Renal pelvis (tissue), 12 donors: ENCODE measurements at places on chromosomes 7 and 10.

DNA sequence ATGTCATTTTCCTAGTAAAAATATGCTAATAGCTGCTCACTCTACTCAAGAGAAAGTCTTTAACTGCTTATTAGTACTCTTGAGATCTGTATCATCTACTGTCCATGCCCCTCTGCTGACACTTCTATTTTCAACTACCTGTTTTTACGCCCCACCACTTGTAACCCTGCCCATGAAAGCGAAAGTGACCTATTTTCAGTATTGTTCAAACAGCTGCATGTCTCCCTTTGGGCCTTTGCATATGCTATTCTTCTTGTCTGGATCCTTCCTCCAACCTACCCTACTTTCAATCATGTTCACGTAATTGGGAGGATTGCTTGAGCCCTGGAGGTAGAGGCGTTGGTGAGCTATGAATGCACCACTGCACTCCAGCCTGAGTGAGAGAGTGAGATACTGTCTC, 1481.3 kb downstream of the GATA3 start:
- no peak for DNase-seq

DNA sequence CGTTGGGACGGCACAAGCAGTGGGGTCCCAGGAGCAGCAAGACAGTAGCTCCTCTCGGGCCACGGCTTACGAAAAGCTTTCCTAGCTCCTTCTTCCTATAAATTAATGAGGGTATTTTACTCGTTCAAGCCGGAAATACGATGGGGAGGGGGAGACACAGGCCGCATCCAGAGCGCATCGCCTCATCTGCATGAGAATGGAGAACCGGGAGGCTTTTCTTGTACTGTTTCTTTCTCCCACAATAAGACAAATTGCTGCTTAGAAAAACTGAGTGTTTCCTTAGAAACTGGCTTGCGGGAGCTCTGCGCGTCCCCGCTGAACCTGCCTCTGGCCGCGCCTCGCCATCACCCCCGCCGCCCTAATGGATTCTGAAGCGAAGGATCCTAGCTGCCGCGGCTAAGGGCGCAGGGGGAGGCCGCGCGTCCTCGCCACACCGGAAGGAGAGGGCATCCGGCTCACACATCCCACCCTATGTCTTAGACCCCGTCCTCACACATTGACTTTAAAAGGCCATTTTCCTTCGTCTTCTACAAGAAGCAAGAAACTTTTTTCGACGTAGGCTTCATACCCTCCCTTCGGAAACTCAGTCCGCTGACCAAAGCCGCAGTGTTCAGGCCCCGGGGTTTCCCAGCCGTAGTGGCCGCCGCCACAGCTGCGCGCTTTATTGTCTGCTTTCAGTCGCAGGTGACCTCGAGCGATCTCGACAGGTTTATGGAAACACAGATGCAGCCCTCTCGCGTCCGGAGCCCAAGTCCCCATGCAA, 8.8 kb downstream of the NXPH1 start:
- no peak for DNase-seq

- no peak for DNase-seq
Observed at GRCh38 chr7:52233248-52233647, 802.2 kb upstream of the POM121L12 start.

- no peak for DNase-seq
Observed at GRCh38 chr10:114289096-114289436, 50.0 kb downstream of the VWA2 start.

DNA sequence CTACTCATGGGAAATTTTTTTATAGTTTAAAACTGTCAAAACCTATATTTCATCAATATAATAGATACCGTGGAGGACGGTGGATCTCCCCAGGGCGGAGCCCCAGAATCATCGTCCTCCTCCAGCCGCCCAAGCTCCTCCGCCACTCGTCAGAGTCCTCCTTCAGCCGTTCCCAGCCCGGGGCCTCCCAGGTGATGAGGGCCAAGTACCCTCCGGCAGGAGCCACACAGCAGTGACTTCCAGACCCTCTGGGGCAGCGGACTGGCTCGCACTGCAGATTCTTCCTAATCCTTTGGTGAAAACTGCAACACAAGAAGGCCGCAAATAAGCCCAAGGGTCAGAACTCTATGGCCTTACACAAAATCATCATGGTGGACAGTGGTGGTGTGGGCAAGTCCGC, 26.8 kb upstream of the ABCB5 start:
- DNase-seq, result no peak

DNA sequence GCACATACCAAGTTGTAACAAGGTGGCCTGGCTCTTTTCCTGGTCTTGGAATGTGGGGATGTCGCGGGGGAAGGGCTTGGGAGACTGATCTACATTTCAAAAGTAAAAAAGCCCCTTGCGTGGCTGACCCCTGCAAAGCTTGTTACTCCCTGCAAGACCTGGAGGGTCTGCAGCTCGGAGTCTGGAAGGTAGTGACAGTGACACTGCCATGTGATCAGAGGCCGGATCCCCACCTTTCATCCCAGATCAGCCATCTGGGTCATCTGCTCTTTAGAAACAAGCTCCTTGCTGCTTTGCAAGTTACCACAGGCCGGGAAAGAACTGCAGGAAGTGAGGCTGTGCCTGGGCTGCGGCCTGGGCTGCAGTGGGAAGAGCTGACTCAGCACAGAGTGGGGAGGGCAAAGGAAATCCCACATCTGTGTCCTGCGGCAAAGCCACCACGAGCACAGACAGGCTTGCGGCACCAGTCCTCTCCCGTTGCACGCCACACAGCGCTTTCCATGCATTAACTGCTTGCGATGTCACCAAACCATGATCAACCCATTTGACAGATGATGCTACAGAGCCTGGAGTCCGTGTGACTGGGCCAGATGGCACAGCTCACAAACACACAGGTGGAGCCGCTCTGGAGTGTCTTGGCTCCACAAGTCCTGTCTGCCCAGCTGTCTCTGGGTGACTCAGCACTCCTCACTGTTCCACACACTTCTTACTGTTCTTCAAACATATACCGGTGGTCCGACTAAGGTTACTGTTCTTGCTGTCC, 97.7 kb downstream of the SH3PXD2A start:
- DNase-seq, result no peak

DNA sequence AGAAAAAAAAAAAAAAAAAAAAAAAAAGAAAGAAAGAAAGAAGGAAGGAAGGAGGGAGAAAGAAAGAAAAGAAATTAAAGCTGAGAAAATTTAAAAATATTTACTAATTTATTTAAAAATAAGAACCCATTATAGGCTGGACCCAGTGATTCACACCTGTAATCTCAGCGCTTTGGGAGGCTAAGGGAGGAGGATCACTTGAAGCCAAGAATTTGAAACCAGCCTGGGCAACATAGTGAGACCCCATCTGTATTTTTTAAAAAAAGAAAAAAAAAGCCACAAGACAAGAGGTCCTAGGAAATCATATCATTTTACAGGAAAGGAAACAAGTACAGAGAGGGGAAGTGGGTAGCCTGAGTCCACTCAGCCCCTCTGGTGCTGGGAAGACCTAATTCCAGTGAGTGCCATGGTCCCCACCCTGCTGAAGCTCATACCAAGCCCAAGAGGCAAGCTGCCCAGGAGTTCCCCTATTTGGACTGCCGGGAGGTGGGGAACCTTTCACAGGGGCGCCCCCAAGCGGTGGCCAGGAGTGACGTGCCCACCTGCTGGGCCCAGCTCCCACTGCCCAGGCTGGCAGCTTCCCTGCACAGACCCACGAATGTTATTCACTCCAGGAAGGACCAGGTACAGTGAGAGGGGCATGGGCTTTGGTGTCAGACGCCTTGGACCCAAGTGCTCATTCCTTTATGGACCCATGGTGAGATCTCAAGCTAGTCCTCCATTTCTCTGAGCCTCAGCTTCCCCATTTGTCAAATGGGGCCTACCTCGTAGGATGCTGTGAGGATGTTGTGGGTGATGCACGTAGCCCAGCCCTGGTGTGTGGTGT, 133.6 kb downstream of the ZMIZ1 start:
- DNase-seq, result no peak

DNA sequence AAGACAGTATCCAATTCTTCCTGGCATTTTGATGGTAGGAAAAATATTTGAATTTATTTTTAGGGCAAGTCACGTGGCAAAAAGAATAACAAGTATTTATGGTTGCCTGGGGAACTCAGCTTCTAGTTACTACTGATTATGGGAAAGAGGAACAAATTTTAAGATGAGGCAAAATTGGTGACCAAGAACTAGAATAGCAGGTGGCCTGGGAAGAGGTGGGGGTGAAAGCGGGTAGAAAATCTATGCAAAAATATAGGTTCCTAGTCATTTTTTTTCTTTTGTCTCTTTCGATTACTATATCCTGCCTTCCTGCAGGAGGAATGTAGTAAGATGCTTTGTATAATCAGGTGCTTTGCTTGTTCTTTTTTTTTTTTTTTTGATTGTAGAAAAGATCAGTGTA, 27.8 kb downstream of the ENTPD1 start:
- no peak for DNase-seq

DNA sequence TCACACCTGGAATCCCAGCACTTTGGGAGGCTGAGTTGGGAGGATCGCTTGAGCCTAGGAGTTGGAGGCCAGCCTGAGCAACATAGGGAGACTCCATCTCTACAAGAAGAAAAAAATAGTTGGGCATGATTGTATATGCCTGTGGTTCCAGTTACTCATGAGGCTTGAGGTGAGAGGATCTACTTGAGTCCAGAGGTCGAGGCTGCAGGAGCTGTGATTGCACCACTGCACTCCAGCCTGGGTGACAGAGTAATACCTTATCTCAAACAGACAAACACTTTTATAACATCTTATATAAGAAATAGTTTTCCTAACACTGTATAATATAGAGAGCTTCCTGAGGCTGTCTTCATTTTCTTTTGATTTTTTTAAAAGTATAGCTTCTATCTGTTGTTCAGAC, 448.4 kb upstream of the COBL start:
- DNase-seq, result no peak

GRCh38 chr7:131727189-131727588, 170.8 kb upstream of the PODXL start:
- no peak for DNase-seq
